Mucosa of gallbladder (tissue), 1 donor: ENCODE measurements at places on chromosomes 6 and 20. TPM values are rescaled to one million over a fixed set of nuclear protein-coding genes. Genes with fewer than 3 reads are reported as not detected.

- no peak for DNase-seq
These were observed 643.8 kb downstream of the DHX35 start for GRCh38 chr20:39605908-39606307.

DNA sequence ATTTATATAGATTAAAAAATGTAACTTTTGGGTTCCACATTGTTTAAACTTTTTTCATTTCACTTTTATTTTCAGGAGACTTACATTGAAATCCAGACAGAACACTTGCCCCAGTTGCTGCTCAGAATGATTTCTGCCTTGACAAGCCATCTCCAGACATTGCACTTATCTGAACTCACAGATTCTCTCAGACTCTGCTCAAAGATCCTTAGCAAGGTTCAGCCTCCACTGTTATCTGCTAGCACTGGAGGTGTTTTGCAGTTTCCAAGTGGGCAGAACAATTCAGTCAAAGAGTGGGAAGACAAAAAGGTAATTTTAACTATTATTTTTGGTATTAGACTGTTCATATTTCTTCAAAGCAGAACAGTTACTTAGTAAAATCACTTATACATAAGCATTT, 58.0 kb downstream of the DOP1A start:
- no peak for DNase-seq

- no peak for DNase-seq
These were observed 25.0 kb upstream of the NELFCD start for GRCh38 chr20:58956078-58956477.

- DNase-seq = no peak
These were observed 265.4 kb upstream of the CDH4 start for GRCh38 chr20:60986506-60987156.

GRCh38 chr6:41649596-41649995, 11.3 kb downstream of the MDFI start:
- DNase-seq = no peak

- DNase-seq = no peak
These were observed 82.3 kb upstream of the KCNG1 start for GRCh38 chr20:51104960-51105920.

DNA sequence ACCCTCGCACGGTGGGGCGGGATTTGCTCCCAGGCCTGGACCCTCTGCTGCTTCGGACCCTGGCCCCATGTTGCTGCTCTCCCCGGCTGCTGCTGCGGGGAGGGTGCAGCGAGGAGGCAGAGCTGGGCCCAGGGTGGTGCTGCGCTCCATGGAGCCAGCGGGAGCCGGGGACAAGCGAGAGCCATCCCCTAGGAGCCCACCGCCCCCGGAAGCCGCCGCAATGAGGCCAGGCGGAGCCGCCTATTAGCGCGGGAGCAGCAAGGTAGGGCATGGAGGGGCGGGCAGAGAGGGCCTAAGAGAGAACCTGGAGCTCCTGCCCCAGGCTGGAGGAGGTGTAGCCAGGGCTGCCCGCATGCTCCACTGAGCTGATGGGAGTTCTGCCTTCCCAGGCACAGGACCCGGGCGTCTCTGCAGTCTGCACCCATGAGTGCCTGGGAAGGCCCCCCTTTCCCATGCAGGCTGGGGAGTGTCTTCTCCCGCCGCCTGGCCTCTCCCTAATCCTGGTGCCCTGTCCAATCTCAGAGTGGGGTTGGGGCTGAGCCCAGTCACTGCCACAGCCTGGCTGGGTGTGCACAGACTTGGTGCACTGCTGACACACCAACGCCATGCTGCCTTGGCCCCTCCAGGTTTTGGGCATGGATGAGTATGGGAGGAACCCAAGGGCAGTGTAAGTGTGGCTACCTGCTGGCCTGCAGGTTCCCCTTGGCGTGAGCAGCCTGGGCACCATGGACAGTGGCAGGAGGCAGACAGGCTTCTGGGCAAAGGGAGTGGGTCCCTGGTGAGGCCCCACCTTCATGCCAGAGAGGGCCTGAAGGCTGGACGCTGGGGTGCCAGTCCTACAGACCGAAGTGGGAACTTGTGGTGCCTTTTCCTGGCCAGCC, 360.6 kb upstream of the MAP3K7 start:
- DNase-seq = no peak

DNA sequence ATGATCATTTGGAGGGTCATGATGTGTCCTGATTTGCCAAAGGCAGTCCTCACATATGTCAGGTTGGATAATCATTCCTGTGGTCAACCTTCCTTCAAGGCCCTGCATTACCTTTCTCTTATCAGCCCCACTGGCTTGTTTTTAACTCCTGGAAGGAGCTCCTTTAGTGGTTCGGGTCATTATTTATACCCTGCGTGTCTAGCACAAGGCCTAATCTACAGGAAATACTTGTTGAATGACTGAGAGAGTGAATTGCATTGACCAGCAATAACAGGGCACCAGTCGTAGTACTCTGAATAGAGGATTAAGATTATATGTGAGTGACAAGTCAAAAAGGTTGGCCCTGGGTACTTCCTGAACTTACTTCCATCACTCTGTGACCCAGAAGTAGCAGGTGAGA, 4.5 kb downstream of the HIVEP2 start:
- DNase-seq = no peak

DNA sequence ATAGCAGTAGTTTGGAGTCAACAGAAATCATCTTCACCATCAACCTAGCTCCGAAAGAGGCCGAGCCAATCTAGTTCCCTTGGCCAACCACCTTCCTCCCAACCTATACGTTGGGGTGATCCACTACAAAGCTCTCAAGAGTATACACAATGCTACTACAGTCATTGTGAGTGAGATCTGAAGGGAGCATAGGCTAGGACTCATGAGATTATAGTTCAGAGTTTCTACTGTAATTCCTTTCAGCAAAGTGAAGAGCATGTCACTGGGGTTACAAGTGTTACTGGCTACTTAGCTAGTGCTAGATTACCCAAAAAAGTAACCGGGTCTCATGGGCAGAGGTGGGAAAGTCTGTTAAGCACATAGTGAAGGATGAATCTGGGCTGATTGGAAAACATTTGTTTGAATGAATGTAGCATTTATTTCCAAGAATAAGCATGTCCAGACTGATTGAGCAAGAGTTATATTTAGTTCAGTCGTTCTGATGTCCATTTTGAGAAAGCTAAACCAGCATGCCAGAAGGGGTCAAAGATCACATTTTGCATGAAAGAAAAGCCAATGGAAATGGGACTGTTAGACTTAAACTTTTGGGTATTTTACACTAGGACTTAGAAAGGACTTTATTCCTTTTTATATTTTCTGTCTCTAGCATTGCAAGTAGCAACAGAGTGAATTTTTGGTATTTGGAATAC, 10.5 kb upstream of the ESR1 start:
- no peak for DNase-seq

- DNase-seq = peak; percentile 62
These were observed 1.4 kb downstream of the TFEB start for GRCh38 chr6:41733707-41734665.

GRCh38 chr6:161547617-161548016, 273.8 kb upstream of the AGPAT4 start:
- DNase-seq = no peak

DNA sequence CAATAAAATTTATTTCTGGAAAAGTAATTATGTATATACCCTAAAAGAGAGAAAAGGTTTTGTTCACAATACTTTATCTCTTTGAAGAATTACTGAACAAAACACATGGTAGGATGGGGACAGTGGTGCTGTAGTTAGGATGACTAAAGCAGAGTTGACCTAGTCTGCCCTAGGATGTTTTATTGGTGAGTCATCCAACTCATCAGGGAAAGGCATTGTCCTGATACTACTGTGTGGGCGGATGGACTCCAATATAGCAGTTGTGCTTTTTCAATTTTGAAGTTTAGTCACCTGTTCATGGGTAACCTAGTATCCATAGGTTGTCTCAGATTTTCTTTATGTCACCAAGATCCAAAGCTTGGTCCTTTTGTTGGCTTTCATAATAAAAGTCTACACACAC, 53.3 kb upstream of the EYS start:
- DNase-seq = no peak

DNA sequence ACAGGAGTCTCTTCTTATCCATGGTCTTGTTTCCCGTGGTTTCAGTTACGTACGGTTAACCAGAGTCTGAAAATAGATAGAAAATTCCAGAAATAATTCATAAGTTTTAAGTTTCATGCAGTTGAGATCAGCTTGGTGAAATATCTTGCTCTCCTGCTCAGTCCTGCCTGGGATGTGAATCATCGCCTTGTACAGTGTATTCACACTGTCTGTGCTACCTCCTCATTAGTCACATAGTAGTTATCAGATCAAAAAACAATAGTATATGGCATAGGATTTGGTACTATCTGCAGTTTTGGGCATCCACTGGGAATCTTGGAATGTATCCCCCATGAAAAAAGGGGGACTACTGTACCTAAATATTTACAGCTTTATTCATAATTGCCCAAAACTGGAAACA, 22.7 kb upstream of the MOCS1 start:
- no peak for DNase-seq

- DNase-seq = no peak
These were observed 305.7 kb downstream of the KIF16B start for GRCh38 chr20:16267526-16267925.

- no peak for DNase-seq
These were observed 252.8 kb downstream of the TMEM242 start for GRCh38 chr6:157070403-157071107.

GRCh38 chr6:53103993-53104675, 38.9 kb downstream of the FBXO9 start:
- no peak for DNase-seq

- no peak for DNase-seq
These were observed 39.2 kb downstream of the TAF4 start for GRCh38 chr20:62026564-62026856.

DNA sequence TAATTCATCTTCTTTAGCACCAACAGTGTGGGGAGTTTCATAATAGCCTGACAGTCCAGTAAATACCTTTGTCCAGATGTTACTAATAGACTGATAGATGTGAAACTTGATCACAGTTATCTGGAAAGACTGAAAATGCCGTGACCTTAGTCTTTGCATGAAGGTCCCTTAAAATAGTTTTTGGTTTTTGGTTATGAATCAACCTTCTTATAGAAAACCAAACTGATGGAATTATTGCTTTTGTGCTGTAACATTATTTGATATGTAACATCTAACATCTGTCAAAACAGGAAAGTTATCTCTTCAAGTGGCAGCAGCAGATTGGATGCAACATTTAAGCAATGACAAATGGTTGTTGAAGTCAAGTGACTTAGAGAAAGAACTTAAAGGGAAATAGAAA, 190.4 kb downstream of the DOK5 start:
- DNase-seq = no peak

- no peak for DNase-seq
These were observed 8.7 kb upstream of the ECT2L start for GRCh38 chr6:138787138-138787537.

GRCh38 chr20:63492518-63492917, 6.4 kb downstream of the EEF1A2 start:
- DNase-seq = no peak

DNA sequence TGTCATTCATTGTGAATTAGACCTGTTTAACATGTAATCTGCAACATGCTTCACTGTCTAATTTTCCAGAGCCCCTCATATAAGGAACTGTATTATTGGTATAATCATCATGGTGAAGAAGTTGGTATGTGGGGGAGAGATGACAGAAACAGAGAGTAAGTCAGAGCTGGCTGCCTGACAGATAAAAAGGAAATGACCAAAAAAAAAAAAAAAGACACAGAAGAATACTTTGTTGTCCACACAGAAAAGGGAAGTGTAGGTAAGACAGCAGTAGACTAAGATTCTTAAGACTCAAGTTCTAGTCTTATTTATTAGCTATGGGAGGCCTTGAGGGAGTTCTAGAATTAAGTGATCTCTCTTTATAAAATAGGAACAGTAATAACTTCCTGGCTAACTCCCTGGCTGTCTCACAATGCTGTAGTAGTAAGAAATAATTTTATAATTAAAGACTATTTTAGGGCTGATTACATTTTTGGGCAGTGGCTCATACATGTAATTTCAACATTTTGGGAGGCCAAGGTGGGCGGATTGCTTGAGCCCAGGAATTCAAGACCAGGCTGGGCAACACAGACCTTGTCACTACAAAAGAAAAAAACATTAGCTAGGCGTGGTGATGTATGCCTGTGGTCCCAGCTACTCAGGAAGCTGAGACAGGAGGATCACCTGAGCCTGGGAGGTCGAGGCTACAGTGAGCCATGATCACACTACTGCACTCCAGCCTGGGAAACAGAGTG, 102.5 kb downstream of the PRL start:
- no peak for DNase-seq

DNA sequence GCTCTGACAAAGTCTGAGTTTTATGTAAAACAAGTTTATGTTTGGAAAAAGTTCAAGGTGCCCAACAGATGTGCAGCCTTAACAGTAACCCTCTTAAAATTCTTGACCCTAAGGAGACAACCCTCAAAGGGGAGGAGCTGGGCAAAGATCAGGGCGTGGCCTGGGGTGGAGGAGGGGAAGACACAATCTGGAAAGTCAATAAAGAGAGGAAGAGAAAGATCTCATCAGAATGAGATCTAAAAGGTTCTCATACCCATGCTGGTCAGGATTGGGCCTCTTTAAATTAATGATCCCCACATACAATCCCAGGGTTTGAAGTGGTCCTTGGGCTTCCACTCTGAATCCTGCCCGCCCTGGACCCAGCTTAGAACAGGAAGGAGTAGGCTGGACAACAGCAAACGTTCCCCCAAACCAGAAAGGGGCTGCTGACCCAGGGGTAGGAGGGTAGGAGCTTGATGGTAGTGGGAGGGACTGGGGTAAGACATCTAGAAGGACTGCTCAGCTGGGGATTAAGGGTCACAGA, 33.0 kb downstream of the FOXP4 start:
- DNase-seq = no peak

DNA sequence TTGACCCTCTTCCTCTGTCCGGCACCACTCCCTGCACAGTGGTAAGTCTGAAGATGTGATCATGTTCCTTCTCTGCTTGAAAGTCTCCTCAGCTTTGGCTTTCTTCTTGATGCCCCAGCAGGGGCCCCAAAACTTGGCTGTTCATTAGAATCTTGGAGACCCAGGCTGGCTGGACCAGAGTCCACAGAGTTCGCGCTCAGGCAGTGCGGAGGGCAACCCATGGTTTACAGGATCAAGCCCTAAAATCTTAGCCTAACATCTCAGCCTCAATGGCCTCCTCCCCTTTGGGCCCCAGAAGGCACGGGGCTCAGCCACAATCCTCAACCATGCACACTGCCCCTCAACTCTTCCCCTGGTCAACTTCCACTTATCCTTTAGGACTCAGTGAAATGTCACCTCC, 72.9 kb upstream of the GTSF1L start:
- DNase-seq = no peak

- peak; percentile 38 for DNase-seq
These were observed 111.7 kb downstream of the THBS2 start for GRCh38 chr6:169141671-169142537.

The POPDC3 gene
- 0.26 TPM for total RNA-seq

The TIAM2 gene
- total RNA-seq = 24.6 TPM

The SEL1L2 gene
- 0.52 TPM for total RNA-seq

The TMEM244 gene
- not detected for total RNA-seq

The SNX3 gene
- total RNA-seq = 142 TPM

The DEFB125 gene
- not detected for total RNA-seq

The RPS10 gene
- 896 TPM for total RNA-seq

The EPPIN gene
- not detected for total RNA-seq
